Panc1 (cell line): ENCODE measurements at places on chromosomes 6 and 20. TPM values are rescaled to one million over a fixed set of nuclear protein-coding genes. Genes with fewer than 3 reads are reported as not detected.

The BTNL2 gene
- not detected for total RNA-seq

GRCh38 chr20:38126932-38127621, 38.0 kb downstream of the TGM2 start:
- no peaks in the 10 kb centered on the region for H3K36me3 ChIP-seq
- peak; percentile 84 for DNase-seq
- H3K4me3 ChIP-seq = peak overlapping the region; percentile 24
- peak overlapping the region; percentile 90 for H3K27ac ChIP-seq
- H3K4me1 ChIP-seq = peaks cover 66% of the 10 kb centered on the region

DNA sequence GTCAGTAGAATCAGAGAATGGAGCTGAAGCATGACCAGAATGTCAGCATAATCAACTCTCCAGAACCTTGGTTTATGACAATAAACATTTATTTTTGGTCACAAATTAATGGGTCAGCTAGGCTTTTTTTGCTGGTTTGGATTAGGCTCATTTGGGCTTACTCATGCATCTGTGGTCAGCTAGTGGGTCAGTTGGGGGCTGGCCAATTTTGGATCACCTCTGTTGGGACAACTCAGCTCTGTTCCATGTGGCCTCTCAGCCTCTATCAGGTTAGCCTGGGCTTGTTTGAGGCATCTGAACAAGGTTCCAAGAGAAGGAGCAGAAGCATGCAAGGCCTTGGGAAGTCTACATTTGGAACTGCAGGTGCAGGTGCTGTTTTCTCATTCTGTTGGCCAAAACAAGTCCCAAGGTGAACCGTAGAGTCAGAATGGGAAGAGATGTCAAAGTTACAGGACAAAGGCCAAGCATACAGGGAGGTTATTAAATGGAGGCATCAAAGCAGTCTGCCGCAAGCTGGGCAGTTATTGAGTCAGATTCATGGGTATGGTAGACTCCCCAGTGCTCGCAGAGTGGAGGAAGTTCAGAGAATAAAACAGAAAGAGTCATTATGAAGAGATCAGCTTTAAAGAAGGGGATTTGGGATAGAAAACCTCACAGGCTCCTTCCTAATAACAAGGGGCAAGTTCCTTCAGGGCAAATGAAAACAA, 173.0 kb downstream of the PLCB4 start:
- H3K36me3 ChIP-seq = no peaks in the 10 kb centered on the region
- H3K4me1 ChIP-seq = no peaks in the 10 kb centered on the region
- no peak overlapping the region for H3K27ac ChIP-seq
- no peak overlapping the region for H3K4me3 ChIP-seq
- no peaks in the 10 kb centered on the region for H3K27me3 ChIP-seq
- DNase-seq = no peak

GRCh38 chr6:39084506-39084905, 30.5 kb downstream of the SAYSD1 start:
- H3K4me3 ChIP-seq = no peak overlapping the region
- H3K27me3 ChIP-seq = peaks cover 26% of the 10 kb centered on the region

GRCh38 chr20:1800777-1801176, 94.4 kb upstream of the SIRPA start:
- H3K4me1 ChIP-seq = no peaks in the 10 kb centered on the region
- no peak overlapping the region for H3K27ac ChIP-seq
- H3K27me3 ChIP-seq = peaks cover 9% of the 10 kb centered on the region
- no peaks in the 10 kb centered on the region for H3K36me3 ChIP-seq
- DNase-seq = no peak

GRCh38 chr6:124795643-124796463, 166.4 kb upstream of the RNF217 start:
- H3K4me3 ChIP-seq = no peak overlapping the region
- peak overlapping the region; percentile 70 for H3K27ac ChIP-seq
- no peaks in the 10 kb centered on the region for H3K4me1 ChIP-seq
- no peaks in the 10 kb centered on the region for H3K36me3 ChIP-seq

DNA sequence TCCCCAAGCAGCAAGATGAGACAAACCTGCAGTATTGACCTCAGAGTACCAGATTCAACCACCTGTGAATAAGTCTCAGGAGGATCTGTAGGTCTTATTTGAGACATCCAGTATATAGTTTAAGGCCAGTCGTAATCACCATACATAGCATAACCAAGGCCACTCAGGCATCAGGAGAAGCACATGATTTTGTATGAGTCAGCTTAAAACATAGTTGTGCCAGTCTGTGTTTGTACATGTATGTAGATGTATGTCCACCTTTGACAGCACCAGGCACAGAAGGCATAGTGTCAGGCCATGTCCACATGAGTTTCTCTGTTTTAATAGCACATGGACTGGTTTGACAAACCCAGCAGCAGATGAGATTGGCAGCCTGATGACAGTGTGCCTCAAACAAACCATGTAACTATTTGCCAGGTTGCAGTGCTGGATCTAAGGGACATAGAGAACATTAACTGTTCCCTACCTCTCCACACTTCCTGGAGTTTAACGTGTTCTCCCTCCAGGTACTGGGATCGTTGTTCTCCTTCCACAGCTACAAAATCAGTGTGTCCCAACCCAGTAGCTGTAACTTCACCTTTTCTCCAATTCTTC, 8.6 kb upstream of the ASIP start:
- no peaks in the 10 kb centered on the region for H3K4me1 ChIP-seq
- H3K36me3 ChIP-seq = no peaks in the 10 kb centered on the region
- DNase-seq = no peak
- no peak overlapping the region for H3K4me3 ChIP-seq
- no peaks in the 10 kb centered on the region; the same call in 1 of the 2 replicates for H3K27me3 ChIP-seq

DNA sequence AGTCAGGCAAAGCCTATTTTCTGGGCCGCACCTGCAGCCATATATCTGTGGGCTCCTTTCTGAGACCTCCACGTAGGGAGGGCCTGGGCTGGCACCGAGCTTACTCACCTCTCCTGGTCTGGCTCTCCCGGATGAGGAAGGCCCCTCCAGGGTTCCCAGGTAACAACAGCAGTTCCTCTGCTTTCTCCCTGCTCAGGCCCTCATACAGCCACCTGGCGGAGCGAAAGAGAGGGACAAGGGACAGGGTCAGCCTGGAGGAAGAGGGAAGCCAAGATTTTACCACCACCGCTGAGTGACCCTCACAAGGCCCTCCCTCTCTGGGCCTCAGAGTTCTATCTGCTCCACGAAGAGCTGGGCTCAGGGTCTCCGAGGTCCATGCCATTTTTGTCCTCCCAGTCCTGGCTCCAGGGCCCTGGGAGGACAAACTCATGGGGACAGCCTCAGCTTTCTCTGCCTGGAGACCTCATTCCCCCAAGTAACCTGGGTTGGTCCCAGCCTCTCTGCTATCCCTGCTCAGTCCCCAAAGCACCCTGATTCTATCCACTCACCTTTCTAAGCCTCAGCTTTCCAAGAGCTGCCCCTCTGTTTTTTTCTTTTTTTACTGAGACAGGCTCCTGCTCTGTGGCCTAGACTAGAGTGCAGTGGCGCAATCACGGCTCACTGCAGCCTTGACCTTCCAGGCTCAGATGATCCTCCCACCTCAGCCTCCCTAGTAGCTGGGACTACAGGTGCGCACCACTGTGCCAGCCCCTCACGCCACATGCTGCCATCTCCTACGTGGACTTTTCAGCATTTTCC, 13.3 kb downstream of the SLA2 start:
- H3K27me3 ChIP-seq = no peaks in the 10 kb centered on the region
- no peaks in the 10 kb centered on the region for H3K36me3 ChIP-seq
- H3K27ac ChIP-seq = no peak overlapping the region
- no peak for DNase-seq
